ENCODE measurements at places on chromosomes 12 and 14.

GRCh38 chr12:120194226-120194533 is 335 bp downstream of the GCN1 start:
- no peak for DNase-seq

GRCh38 chr12:15020156-15020555 is 47.3 kb downstream of the PDE6H start:
- no peak for DNase-seq

DNA sequence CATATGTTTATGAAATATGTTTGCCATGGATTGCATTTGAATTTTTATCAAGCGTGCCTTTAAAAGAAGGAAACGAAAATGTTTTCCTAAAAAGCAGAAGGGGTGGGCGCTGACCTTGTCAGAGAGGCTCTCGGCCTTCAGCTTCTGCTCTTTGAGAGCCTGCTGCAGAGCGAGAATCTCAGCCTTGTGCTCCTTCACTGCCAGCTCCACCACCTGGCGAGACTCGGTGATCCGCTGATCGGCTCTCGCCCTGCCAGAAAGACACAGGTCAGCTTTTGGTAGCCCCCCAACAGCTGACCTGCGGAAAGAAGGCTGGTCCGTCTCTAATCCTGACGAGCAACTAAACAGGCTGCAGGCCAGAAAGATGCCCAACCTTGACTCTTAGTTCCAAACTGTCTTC is 62.4 kb downstream of the PRKAB1 start:
- DNase-seq, result no peak

GRCh38 chr12:47750916-47751470 is 7.7 kb downstream of the RAPGEF3 start:
- no peak for DNase-seq

- DNase-seq, result no peak
Measured at GRCh38 chr14:53328841-53329240, 175.7 kb upstream of the DDHD1 start.

- DNase-seq, result no peak
Measured at GRCh38 chr14:102692334-102692733, 84.9 kb upstream of the TRAF3 start.
